RPMI8226 (cell line): ENCODE measurements at places on chromosomes 12 and 14.

DNA sequence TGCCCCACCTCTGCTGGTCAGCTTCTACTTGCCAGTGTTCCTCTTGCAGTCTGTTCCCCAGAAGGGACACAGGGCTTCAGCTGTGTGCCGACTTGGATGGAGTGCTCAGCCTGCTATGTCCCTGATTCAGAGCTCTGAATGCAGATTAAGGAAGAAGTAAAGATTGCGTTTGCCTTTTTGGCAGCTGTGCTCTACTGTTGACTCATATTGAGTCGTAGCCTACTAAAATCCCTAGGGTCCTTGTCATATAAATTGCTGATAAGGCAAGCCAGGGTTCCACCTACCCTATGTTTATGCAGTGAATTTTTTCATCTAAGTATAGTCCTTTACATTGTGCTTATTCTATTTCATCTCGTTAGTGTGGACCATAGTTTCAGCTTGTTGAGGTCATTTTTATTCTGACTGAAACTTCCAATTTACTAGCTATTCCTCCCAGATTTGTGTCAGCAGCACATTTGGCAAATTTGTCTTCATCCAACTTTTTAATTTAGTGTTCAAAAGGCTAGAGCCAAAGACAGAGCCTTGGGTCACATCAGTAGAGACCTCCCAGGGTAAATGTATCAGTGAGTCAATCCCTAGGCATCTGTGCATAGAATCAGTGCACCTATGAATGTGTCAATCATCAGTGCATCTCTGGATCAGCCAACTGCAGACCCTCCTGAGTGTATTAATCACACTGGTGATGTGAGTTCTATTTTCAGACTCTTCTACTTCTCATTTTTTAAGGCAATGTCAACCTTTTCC, 31.9 kb downstream of the CACNA1C start:
- DNase-seq, result no peak

DNA sequence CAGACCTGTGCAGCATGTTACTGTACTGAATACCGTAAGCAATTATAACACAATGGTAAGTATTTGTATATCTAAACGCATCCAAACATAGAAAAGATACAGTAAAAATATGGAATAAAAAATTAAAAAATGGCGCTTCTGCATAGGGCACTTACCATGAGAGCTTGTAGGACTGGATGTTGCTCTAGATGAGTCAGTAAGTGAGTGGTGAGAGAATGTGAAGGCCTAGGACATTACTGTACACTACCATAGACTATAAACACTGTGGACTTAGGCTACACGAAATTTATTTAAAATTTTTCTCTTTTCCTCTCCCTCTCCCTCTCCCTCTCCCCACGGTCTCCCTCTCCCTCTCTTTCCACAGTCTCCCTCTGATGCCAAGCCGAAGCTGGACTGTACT, 194.5 kb upstream of the CDKN3 start:
- no peak for DNase-seq

GRCh38 chr14:71592361-71592760, 339.9 kb upstream of the RGS6 start:
- DNase-seq, result no peak

GRCh38 chr12:65389436-65389835, 111.0 kb downstream of the MSRB3 start:
- DNase-seq, result no peak

DNA sequence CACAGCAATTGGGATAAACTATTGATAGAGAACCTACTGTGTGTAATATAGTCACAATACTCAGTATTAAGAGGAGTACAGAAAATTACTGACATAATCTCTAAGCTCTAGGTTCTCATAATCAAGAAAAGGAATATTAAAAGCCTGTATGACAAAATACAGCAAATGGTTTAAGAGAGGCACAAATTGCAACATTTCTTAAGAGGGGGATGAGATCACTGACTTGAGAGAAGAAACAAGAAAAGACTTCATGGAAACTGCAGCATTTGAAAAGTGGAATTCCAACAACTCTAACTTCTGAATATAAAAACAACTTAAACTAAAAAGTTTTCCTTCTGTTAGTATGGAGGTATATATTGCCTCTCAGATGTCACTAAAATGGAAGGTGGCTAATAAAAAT, 89.7 kb downstream of the NUMB start:
- no peak for DNase-seq

DNA sequence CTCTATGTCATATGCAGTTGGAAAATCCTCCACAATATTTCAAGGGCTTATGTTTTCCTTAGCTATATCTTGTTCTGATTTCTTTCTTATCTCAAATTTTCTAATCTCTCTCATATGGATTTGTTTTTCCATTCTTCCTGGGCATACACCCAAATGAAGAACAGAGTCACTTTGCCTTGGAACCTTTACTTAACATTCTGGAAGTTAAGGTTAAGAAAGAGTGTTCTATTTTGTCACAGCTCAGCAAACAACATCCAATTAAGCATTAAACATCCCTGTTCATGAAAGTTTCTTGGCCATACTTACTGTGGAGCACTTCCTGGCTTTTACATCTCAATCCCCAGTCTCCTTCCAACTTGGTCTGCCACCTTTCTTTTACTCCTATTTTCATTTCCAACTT, 5.3 kb downstream of the NAV3 start:
- no peak for DNase-seq
